ENCODE measurements at places on chromosomes 2 and 18. TPM values are rescaled to one million over a fixed set of nuclear protein-coding genes. Genes with fewer than 3 reads are reported as not detected.

DNA sequence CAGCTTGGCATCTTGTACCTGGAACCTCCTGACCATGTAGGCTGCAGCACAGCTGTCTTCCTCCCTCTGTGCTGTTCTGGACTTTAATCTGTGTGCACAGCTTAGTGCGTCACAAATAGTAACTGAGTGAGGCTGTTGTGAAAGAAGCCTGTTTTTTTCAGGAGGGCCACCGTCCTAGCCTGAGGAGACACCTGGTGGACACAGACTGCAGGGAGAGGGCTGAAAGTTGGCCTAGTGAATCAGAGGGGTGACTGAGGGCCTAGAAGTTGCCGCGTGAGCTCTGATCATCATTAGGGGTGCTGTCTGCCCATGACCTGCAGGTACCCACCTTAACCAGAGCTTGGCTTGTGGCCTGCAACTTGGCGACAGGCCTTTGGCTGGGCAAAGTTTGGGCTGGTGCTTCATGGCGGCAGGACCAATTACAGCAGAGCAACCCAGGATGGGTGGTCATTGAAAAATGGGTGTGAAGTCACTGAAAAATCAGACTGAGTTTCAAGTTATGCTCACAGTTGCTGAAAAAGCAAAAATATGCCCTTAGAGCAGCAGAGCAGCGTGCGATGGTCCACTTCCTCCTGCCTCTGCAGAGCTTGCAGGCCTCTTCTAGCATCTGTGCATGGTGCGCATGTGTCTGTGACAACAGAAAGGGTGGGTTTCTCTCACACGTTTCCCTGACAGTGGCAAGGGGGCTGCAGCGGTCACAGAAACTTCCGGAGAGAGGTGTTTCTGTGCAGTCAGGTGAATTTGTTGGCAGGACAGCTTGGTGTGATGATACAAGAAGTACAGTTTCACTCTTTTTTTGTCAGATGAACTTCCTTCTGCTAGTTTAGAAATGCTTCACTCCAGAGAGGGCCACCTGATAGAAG, 9.6 kb downstream of the GDF7 start:
- H3K4me3 ChIP-seq: no peak overlapping the region
- peaks cover 2% of the 10 kb centered on the region for H3K36me3 ChIP-seq
- H3K27ac ChIP-seq: no peak overlapping the region

- H3K4me1 ChIP-seq: no peaks in the 10 kb centered on the region
- DNase-seq: no peak
- no peak overlapping the region for H3K4me3 ChIP-seq
- H3K27ac ChIP-seq: no peak overlapping the region
Observed at GRCh38 chr2:16671760-16672159, 6.1 kb upstream of the CYRIA start.

GRCh38 chr2:190864375-190864774, 16.2 kb upstream of the GLS start:
- H3K36me3 ChIP-seq: peaks cover 17% of the 10 kb centered on the region
- no peaks in the 10 kb centered on the region for H3K27me3 ChIP-seq
- no peak for DNase-seq
- H3K4me1 ChIP-seq: peaks cover 26% of the 10 kb centered on the region
- no peak overlapping the region for H3K27ac ChIP-seq

- peaks cover 14% of the 10 kb centered on the region for H3K4me1 ChIP-seq
- DNase-seq: no peak
- peak overlapping the region; percentile 80 for H3K27ac ChIP-seq
- no peak overlapping the region for H3K4me3 ChIP-seq
Observed at GRCh38 chr2:203989521-203989920, 53.0 kb downstream of the ICOS start.

GRCh38 chr2:100234141-100234540, 88.2 kb downstream of the LONRF2 start:
- H3K4me3 ChIP-seq: no peak overlapping the region
- no peak for DNase-seq
- peaks cover 18% of the 10 kb centered on the region for H3K4me1 ChIP-seq
- no peaks in the 10 kb centered on the region for H3K36me3 ChIP-seq
- no peak overlapping the region for H3K27ac ChIP-seq

- H3K4me3 ChIP-seq: no peak overlapping the region
- no peaks in the 10 kb centered on the region for H3K27me3 ChIP-seq
- H3K36me3 ChIP-seq: peaks cover 6% of the 10 kb centered on the region
Observed at GRCh38 chr18:13549880-13550232, 176.5 kb downstream of the FAM210A start.

DNA sequence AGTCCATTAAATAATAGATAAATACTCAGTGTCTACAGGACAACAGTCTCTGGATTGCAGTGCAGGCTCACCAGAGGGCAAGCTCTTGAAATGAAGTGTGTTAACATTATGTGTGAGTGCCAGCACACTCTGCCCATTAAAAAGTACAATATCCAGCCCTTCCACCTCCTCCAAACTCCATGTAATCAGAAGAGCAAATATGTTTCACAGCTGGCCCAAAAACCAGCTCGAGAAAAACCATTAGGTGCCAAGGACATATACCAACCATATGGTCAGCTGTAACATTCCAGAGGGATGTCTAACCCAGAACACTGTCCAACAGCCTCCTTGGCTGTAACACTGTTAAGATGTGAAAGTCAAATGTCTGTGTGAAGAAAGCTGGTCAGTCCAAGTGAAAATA, 112.2 kb downstream of the ZNF385B start:
- no peak overlapping the region for H3K4me3 ChIP-seq
- peaks cover 4% of the 10 kb centered on the region for H3K27me3 ChIP-seq
- no peaks in the 10 kb centered on the region for H3K4me1 ChIP-seq
- no peak for DNase-seq
- H3K36me3 ChIP-seq: no peaks in the 10 kb centered on the region

DNA sequence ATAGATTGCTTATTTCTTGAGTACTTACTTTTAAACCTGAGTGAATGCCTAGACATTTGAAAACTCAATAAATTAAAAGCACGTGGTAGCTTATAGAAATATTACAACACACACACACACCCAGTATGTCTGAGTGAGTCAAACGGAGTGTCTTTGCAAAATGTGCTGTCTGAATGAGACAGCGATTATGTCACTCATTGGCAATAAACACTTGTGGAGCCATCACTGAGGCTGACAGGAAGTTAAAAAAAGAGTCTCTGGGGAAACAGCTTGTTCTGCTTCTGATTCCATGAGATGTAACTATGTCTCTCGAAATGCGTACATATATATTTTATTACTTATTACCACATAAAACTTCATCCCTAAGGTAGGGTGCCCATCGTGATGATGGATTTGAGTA, 22.3 kb upstream of the VPS4B start:
- H3K36me3 ChIP-seq: no peaks in the 10 kb centered on the region
- no peak overlapping the region for H3K27ac ChIP-seq
- no peaks in the 10 kb centered on the region for H3K27me3 ChIP-seq
- H3K4me3 ChIP-seq: no peak overlapping the region
- no peaks in the 10 kb centered on the region for H3K4me1 ChIP-seq

- peaks cover 22% of the 10 kb centered on the region for H3K36me3 ChIP-seq
- peaks cover 73% of the 10 kb centered on the region for H3K4me1 ChIP-seq
- no peak for DNase-seq
- H3K27me3 ChIP-seq: no peaks in the 10 kb centered on the region
- no peak overlapping the region for H3K4me3 ChIP-seq
- H3K27ac ChIP-seq: peak overlapping the region; percentile 14
Observed at GRCh38 chr2:25829377-25829704, 48.9 kb downstream of the ASXL2 start.

DNA sequence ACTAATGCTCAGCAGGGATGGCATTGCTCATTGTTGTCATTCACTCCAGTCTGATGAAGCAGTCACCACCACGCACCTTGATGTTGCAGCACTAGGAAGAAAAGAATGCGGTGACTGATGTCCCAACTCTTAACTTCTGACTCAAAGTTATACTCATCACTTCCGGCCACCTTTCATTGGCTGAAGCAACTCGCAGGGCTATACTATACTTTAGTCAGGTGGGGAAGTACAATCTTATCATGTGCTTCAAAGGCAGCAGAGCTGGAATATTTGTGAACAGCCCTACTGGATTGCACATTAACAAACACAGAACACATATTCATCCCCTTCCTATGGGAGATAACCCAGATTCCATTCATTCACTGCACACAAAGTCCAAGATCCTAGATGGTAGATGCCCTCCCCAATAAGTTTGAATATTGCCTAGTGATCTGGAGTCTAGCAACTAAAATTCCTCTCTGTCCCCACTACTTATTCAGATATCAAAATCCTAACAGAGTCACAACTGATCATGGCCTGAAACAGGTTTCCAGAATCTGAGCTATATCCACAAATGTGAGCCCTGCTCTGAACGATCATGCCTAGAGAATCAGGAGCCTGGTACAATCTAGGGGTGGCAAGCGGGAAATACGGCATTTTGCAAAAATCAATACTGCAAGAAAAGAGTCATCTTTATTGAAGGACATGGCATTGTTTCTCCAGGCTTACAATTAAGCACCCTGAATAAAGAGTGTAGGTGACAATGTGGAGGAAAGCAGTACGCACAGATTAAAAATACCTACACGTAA, 3.4 kb upstream of the SPATS2L start:
- H3K36me3 ChIP-seq: peaks cover 3% of the 10 kb centered on the region
- H3K27ac ChIP-seq: no peak overlapping the region
- H3K4me1 ChIP-seq: peaks cover 7% of the 10 kb centered on the region
- H3K27me3 ChIP-seq: peaks cover 7% of the 10 kb centered on the region
- peak; percentile 19 for DNase-seq
- H3K4me3 ChIP-seq: no peak overlapping the region

GRCh38 chr2:64854773-64855237, 134.4 kb upstream of the SLC1A4 start:
- H3K4me1 ChIP-seq: peaks cover 4% of the 10 kb centered on the region
- no peak overlapping the region for H3K4me3 ChIP-seq
- no peaks in the 10 kb centered on the region for H3K36me3 ChIP-seq
- DNase-seq: no peak
- peaks cover 7% of the 10 kb centered on the region for H3K27me3 ChIP-seq

DNA sequence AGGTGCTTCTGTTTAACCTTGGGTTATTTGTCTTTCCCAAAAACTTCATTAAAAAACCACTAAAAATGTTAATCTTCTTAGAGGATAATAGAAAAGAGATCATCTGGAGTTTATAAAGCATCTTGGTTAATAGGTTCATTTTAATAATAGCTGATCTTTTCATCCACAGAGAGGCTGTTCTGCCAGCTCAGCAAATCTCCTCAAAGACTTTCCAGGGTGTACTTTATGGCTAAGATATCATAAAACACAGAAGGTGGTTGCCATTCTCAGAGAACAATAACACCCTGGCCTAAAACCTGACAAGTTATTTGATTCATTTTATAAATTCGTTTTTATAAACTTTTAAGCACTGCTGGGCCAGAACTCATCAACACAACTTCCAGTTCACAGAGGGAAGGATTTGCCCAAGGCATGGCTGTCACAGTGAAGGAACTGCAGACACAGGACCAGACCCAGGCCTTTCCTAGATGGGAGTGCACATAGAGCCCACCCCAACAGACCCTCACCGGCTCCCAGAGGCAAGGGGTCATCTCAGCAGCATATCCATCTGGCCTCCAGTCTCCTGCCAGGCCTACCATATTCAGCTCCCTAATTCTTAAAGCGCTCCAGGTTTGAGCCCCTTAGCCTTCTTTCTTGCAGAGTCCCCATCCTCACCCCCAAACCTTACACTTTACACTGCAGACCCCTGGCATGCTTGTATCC, 203.4 kb upstream of the RAB6C start:
- no peak for DNase-seq
- H3K27me3 ChIP-seq: peaks cover 3% of the 10 kb centered on the region
- no peaks in the 10 kb centered on the region for H3K4me1 ChIP-seq
- H3K4me3 ChIP-seq: no peak overlapping the region

GRCh38 chr2:239402666-239403065, 1.8 kb upstream of the HDAC4 start:
- peak overlapping the region; percentile 87 for H3K4me3 ChIP-seq
- peaks cover 11% of the 10 kb centered on the region for H3K36me3 ChIP-seq
- peak overlapping the region; percentile 2 for H3K27ac ChIP-seq
- no peaks in the 10 kb centered on the region for H3K27me3 ChIP-seq

DNA sequence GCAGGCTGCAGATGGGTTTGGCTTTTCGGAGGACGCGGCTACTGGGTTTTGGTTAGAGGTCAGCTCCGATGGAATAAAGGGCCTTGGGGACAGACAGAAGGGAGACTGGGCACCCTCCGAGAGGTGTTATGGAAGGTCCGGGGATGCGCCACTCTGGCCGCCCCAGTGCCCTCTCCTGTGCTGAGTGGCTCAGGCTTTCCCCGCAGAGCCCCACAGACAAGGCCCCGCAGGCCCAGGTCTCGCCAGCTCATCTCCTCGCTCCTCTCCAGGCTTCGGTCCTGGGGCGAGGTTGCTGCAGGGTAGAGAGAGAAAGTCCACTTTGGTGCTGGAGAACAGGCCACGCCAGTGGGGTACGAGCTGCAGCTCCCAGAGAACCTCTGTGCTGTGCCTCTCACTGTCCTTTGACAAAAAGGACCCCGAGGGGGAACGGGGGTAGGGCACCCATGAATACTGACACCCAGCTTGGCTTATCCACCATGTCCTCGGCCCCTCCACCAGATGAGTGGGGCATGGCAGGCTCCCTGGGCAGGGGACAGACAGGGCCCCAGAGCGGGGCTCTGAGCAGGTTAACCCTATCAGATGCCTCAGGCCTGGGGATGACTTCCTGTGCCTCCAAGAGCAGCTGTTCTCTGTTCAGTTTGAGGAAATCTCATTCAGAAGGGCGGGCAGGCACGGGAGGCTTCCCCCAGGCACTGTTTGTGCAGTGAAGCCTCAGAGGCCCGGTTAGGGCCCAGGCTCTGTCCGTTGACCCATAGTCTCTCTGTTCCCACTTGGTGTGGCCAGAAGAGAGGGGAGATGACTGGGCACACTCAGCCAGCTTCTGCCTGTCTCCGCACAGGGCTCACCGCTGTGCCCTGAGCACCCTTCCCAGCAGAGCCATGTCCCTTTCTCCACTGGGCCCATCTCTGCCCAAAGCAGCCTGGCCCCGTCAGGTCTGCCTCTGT, 15.7 kb upstream of the CNNM3 start:
- H3K27ac ChIP-seq: no peak overlapping the region
- H3K27me3 ChIP-seq: no peaks in the 10 kb centered on the region
- H3K36me3 ChIP-seq: no peaks in the 10 kb centered on the region
- no peaks in the 10 kb centered on the region for H3K4me1 ChIP-seq

DNA sequence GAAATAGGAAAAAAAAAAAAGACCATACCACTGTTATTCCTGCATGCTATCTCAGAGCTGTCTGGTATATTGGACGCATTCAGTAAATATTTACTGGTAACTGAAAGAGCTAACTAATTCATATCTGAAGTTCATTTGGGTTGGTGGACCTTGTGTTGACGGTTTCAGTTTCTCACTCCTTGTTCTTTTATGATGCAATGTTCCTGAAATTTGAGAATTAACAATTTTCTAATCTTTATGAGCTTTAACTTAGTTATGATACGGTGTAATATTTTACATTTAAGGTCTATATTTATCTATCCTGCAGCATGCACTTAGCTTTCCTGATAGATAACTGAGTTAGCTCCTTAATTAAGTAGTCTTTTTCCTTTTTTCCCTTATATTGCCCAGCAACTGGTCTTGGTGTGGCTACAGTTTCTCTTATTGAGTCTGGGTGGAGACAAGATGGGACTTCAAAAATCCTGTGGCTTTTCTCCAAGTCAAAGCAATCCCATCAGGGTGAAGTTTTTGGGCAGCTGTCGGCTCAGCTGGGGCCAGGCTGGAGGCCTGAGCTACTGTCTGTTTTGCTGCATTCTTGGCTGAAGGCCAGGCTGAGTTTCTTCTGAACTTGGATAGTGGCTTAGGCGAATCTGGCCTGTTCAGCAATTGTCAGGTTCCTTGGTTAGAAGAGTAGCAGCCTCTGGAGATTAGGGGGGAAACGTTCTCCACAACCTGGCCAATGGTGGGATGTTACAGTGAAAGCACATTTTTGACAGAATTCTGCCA, 78.4 kb upstream of the MEX3C start:
- no peak overlapping the region for H3K27ac ChIP-seq
- DNase-seq: no peak
- H3K4me1 ChIP-seq: no peaks in the 10 kb centered on the region

The SERPINB7 gene
- total RNA-seq: not detected

The STARD6 gene
- total RNA-seq: not detected

The CNTNAP5 gene
- not detected for total RNA-seq

The SERPINB12 gene
- not detected for total RNA-seq

The RALB gene
- 19.3 TPM for total RNA-seq

The LCT gene
- total RNA-seq: 0.05 TPM

The DHRS9 gene
- total RNA-seq: 2.6 TPM
